Activated CD8-positive, alpha-beta memory T cell treated with anti-CD3 and anti-CD28 coated beads, Interleukin-2, amount 10 ng/mL, durations not matched to agents 7 days and 5 days (primary cell): ENCODE measurements at places on chromosomes 5 and 9.

DNA sequence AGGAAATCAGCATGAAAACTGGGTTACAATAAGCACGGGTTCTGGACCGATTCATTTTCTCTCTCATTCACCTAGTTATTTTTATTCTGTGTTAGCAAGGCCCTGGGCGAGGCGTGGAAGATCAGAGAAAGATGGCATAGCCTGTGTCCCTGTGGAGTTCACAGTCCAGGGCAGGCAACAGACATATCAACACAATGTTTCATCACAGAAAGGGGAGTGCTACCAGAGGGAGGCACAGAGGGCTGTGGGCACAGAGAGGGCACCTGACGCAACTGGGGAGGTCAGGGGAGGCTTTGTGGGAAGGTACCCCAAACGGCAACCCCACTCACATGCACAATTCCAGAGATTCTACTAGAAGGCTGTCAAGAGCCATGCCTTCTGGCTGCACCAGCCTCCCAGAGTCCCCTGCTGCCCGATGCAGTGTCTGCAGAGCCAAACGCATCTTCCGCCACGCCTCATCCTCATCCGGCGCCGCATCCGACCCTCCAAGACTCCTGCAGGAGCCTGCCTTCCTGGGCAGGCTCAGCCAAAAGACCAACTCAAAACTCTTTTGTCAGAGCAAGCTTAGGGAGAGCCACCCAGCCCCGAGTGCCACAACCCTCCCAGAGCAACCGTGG lies 1.4 kb downstream of the FAM193B start:
- DNase-seq = no peak

GRCh38 chr9:33117306-33117705 lies 40.8 kb upstream of the SMU1 start:
- DNase-seq = peak; percentile 58

- DNase-seq = no peak
These were observed 7.6 kb downstream of the ERAP2 start for GRCh38 chr5:96883871-96884270.

- no peak for DNase-seq
These were observed 249.7 kb downstream of the ENC1 start for GRCh38 chr5:74390822-74391221.

DNA sequence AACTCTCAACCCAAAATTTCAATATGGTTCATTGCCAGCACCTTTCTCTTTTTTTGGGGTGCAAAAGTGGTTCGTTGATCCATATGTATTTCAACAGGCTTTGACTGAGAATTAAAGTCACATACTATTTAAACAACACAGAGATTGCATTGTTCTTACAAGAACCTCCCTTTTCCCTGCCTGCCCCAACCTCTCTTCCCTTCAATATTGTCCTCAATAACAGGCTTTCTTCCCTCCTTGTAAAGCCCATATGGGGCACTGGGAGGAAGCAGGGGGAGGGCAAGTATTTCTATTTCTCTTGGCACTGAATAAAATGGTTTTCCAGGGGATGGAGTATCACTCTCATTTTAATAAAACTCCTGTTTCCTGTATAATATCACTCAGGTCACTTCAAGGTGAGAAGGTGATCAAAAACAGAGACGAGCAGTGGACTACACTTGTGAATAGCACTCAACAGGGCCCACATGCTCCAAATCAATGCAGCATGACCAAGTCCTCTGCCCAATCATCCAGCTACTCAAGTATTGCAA lies 65.1 kb downstream of the EFNA5 start:
- no peak for DNase-seq

DNA sequence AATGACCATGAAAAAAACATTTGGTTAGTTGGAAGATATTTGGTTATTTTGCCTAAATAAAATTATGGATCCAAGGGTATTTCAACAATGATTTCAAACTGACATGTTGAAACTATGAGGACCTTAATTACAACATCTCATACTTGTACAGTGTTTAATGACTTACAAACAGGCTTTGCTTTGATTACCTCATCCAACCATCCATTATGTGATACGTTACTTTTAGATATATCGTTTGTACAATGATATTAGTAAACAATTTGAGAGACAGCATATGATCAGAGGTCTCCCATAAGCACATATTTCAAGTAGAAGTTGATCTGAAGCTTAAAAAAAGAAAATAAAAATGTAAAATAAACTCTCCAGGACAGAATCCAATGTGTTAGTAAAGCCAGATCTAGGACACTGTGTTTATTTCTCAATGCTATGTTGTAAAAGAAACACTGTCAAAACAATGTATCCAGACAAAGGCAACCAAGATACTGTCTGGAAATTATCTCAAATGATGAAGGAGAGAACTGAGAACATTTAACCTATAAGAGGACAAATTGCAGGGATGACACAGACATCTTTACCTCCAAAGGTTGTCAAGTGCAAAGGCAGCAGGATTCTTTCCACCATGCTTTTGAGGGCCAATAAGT lies 116.0 kb upstream of the TARS1 start:
- DNase-seq = no peak

DNA sequence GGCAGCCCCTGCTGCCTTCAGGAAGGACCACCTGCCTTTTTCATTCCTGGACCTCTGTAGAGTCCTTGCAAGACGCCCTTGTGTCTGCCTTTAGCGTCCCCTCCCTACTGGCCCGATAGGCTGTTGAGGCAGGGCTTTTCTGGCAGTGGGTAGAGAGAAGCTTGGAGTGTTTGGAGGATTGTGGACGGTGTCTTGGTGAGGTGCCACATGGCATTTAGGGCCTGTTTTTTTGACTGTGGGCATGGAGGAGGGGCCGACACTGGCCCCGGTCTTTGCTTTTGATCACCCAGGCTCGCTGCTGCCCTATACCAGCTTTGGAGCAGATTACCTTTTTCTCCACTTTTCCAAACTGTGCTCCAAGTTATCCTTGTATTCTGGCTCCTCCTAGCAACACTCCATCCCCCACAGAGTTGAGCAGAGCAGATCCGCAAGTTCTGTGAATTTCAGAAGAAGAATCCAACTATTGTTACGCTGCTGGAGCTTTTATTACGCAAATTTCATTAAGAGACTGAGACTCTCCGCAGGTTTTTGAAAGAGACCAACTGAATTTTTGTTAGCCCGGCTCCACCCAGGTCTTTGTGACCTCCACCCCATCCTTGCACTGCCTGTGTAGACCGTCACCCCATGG lies 34.8 kb upstream of the PRDM12 start:
- no peak for DNase-seq

GRCh38 chr5:41510176-41510831 lies at the start of gene PLCXD3:
TSS of gene PLCXD3 (minus strand) at chr5:41510601. CDS start at chr5:41510526, 75 bp downstream.
- DNase-seq = no peak

GRCh38 chr9:99637641-99638040 lies 184.0 kb upstream of the NR4A3 start:
- DNase-seq = no peak

GRCh38 chr9:76379494-76379893 lies 14.7 kb downstream of the RFK start:
- no peak for DNase-seq
